ENCODE measurements at places on chromosomes 6 and 20.

- no peak for DNase-seq
Observed at GRCh38 chr6:82371799-82372546, 8.4 kb downstream of the TPBG start.

DNA sequence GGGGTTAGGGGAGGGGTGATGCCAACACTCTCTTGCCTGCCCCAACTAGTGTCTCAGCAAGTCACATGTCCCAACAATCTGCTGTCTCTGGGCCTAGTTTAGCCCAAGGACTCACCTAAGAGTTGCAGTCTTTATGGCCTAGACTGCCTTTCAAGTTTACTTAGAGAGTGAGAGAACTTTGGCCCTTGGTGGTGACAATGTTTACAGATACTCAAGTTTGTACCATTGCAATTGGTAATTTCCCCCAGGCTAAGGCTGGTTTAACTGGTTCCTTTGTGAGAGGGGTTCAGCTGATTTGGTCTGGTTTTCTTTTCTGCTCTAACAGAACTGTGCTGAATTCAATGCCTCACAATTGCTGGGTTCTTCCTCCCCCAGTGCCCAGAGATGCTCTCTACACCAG is 1279.9 kb upstream of the EYS start:
- no peak for DNase-seq

- no peak for DNase-seq
Observed at GRCh38 chr6:164832410-164832809, 477.0 kb downstream of the C6orf118 start.

DNA sequence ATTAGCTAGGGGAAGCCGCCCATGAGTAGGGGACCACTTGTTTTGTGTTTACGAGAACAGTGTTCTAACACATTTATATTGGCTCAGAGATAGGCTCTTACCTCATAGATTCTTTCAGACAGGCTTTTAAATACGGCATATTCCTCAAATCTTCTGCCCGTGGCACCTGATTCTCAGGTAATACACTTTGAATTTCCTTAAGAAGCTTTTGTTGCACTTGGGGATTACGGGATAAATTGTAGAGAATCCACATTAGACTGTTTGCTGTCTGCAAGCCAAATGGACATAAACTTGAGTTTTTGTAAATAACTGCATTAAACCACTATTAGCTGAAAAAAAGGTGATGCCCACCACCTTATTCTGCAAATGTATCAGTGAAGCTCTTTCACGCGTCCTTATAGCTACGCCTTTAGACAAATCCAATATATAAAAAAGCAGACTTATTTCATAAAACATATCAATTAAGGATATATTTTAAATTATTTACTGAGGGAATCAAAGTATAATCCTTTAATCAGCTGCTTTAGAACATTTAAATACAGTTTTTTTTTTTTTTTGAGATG is 14.8 kb downstream of the CYP24A1 start:
- DNase-seq = no peak

DNA sequence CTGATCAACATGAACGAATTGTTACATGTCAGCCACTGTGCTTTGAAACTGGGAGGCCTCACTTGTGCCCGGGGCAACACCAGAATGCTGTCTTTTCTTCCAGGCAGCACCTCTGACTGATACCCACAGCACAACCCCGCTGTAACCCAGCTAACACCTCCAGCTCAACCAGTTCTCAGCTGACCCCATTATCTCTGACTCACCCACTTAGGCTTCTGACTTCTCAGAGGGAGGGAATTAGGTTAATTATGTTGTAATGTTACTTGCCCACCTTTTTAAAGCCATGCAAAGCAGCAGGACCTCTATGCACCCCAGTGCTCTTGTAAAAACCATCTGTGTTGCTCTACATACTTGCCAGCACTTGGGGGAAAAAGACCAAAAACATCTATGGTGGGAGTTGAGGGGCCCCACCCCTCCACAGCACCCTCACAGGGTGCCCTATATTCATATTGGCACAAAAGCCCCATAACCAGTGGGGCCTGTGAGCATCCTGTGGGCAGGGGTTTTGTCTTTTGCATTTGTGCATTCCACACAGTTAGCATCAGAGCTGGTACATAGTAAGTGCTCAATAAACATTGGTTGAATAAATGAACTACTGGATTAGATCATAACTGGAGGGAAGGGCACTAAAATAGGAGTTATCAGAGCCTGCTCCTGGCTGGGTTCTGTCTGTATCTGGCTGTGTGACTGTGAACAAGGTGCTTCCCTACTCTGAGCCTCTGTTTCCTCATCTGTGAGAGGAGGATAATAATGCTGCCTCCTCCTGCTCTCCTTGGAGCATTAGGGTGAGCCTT is 22.3 kb downstream of the BNIP5 start:
- DNase-seq = no peak

DNA sequence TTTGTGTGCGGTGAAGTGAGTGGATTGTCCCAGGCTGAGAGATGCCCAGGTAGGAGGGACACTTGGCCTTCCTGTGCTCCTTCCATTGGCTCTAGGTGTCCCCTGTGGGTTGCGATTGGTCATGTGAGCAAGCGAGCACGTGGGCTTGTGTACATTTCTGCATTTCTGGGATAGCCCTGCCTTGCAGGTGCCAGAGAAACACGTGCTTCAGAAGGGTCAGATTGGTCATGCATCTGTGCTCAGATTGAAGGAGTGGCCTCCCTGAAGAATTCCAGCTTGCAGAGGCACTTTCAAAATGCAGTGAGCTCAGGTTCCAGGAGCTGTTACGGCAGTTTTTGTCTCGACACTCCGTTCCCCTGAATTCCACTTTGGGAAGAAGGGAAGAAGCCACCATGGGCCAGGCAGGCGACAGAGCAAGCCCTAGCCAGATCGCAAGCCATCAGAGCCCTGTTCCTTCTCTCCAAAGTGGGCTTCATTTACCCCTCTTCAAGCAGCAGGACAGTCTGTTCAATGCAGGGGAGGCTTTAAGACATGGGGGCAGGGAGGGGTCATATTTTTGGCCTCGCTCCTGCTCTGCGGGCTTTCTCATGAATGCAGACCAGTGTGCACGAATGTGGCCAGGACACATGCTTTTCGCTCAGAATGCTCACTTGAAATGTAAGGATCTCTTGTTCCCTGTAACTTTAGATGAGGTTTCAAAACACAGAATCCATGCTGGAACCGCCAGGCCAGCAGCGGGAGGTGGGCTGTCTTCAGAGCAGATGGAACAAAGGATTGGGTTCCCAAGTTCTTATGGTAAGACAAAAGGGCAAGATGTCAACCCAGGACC is 78.6 kb upstream of the AKAP12 start:
- DNase-seq = no peak
